ENCODE measurements at places on chromosomes 2 and 18.

DNA sequence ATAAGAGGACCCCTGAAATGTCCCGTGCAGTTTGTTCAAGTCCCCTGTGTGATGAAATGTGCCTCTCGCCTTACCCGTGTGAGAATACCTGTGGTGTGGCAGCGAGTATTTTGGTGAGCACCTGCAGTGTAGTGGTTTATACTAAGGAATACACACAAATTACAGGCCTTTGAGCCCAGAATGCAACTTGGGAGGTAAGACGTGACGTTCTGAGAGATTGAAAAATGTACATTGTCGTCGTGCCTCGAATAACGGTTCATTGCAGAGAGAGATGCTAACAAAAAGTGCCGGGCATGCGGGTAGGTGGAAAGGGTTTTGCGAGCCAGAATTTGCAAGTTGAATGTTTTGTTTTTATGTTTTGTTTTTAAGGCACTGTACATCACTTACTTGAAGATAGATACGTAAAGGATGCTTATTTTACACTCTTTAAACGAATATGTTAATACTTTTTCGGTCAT lies 867 bp downstream of the RBBP8 start:
- H3K27ac ChIP-seq, result peak overlapping the region; percentile 99
- no peak for DNase-seq
- H3K27me3 ChIP-seq, result no peaks in the 10 kb centered on the region
- H3K4me1 ChIP-seq, result no peaks in the 10 kb centered on the region
- no peaks in the 10 kb centered on the region for H3K36me3 ChIP-seq

DNA sequence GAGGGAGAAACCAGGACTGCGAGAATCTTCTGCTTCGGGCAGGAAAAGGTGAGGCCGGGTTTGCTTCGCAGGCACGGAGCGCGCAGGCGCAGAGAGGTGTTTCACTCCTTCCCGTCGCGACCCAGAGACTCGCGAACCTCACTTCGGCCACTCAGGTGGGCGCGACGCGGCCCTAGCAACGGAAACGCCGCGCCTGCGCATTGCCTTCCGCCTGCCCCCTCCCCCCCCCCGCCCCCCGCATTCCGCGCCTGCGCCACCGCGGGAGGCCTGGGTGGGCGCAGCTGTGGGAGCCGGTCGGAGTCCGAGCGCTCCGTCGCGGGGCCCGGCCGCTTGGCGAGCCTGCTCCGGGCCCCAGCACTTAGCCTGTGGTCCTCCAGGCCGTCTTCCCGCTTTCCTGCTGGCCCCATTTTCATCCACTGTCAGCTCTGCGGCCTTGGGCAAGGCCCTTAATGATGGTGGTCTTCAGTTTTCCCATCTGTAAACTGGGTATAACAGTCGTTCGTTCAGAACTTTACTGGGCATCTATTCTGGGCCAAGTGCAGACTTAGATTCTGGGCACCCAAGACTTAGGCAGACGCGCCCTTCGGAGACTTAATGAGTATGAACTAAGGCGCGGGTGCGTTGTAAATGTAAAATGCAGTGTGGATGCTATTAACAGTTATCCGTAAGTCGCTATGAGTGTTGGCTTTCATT lies 62.1 kb upstream of the ACKR3 start:
- peak overlapping the region; percentile 2 for H3K4me3 ChIP-seq
- no peaks in the 10 kb centered on the region for H3K4me1 ChIP-seq
- DNase-seq, result peak; percentile 27
- H3K27ac ChIP-seq, result no peak overlapping the region
- H3K27me3 ChIP-seq, result no peaks in the 10 kb centered on the region

DNA sequence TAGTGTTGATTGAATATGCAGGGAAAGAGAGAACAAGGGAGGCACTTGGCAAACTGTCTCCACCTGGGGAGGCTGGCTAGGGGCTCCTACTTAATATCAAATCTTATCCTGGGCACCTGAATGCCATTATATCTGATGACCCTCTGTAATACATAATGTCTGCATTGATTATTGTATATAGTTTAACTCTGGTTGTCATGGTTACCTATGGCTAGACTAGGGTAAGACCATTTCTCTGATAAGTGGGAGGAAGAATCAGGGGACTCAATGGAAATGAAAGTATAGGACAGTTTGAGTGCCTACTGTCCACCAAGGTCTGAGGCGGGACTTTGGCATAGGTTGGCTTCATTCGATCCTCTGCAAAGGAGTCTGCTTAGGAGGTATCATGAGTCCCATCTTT lies 7.2 kb upstream of the TET3 start:
- no peaks in the 10 kb centered on the region for H3K27me3 ChIP-seq
- H3K27ac ChIP-seq, result no peak overlapping the region
- no peaks in the 10 kb centered on the region for H3K36me3 ChIP-seq
- H3K4me3 ChIP-seq, result no peak overlapping the region

DNA sequence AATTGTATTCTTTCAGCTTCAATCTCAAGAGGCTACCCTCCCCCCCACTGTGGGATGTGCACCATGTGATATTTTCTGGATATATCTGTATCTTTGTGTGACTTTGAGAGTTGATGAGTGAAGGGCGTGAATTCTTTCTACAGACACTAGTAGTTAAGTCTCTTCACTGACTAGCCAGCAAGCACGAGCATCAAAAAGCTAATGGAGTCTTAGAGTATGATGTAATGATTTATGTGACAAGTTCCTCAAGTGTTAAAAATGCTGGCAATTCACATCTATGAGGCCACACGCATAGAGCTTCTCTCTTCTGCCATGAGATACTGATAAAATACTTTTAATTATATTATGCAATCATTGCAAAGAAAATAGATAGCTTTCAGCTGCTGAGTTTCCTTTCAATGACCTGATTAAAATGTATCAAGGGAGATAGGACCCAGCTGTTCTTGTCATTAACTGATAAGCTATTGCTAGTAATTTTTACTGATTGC lies 304.8 kb downstream of the TRIB2 start:
- H3K4me3 ChIP-seq, result no peak overlapping the region
- H3K27me3 ChIP-seq, result no peaks in the 10 kb centered on the region
- H3K36me3 ChIP-seq, result no peaks in the 10 kb centered on the region
- no peak overlapping the region for H3K27ac ChIP-seq
- no peak for DNase-seq
- no peaks in the 10 kb centered on the region for H3K4me1 ChIP-seq

DNA sequence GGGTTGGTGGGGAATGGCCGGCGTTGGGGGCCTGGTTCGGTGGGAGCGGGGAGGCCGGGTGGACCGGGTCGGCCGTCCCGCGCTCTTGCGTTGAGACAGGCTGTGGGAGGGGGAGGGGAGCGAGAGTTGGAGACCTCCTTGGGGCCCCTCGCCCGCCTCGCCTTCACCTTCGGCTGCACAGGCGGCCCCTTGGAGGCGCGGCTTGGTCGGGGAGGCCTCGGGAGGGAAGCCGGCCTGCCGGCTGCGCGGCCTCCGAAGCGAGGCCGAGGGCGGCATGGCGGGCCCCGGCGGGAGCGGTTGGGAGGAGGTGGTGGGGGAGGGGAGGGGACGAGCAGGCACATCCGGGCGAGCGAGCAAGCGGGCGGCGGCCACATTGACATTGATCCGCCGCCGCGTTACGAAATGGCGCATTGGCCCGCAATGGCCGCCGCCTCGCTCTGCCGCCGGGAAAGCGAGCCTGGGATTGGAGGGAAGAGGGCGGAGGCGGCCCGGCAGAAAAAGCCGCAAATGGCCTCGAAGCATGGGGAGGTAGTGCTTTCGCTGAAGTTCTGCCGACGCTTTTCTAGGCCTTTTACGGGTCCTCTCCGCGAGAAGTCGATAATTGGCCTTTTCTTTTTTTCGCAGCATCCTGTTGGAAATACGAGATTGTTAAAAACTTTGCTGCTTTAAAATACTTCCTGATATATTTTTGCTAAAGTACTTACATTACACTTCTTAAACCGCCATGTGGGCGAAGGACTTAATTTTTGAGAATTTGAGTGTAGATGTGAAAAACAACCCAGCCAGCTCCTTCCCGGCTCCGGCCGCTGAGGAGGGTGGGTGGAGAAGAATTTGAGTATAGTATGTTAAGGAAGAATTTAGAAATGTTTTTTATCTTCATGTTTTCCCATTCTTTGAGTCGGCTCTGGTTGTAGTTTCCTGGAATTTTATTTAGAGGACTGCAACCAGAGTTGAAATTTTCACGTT lies 580 bp downstream of the HNRNPA3 start:
- peak overlapping the region; percentile 86 for H3K4me3 ChIP-seq
- no peaks in the 10 kb centered on the region for H3K36me3 ChIP-seq
- peak; percentile 89 for DNase-seq
- peaks cover 3% of the 10 kb centered on the region for H3K4me1 ChIP-seq
- H3K27ac ChIP-seq, result peak overlapping the region; percentile 100

DNA sequence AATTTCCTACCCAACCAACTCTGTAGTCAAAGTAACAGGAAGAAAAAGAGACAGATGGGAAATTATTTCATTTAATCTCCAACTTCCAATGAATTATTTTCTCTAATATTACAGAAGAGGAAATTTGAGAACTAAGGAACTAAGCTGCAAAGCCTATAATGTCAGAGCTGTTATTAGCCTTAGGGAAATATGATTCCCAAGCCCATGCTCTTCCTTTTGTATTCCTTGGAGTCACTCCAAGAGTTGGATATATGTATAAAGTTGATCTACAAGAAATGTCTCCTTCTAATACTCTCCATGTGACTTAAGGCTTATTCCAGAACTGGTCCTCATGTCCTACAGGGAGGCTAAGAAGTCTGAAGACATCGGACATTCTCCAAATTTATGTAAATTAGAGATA lies 31.6 kb upstream of the VWC2L start:
- no peaks in the 10 kb centered on the region for H3K27me3 ChIP-seq
- no peak for DNase-seq

DNA sequence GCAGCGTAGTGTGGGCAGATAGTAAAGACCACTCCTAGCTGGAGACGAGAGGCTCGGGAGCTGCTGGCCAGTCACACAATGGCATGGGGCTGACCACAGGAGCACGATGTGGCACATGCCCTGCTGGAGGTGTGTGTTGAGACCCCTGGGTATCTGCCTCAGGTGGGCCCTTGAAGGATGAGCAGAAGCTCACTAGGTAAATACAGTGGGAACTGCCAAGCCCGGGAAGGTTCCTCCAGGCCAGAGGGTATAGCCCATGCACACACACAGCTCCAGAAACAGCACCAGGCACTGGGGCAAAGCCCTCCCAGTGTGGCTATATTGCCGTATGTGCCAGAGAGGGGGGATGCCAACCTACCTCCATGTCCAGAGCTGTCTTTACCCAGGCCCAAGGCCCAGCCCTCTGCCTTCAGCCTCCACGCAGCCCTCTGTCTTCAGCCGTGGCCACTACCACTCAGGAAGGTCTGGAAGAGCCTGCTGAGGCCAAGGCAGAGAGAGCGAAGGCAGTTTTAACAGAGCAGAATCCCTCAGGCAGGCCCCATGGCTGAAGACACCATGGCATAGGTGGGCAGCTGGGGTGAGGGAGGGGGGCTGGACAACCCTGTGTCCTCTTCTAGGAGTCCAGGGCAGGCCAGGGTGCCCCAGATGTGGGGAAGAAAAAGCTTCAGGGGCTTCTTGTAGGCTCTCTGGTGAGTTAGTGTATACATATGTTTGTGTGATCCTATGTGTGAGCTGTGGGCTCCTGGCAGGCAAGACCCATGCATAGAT lies 7.0 kb upstream of the ARID5A start:
- H3K27ac ChIP-seq, result peak overlapping the region; percentile 100
- no peaks in the 10 kb centered on the region for H3K36me3 ChIP-seq
- no peak overlapping the region for H3K4me3 ChIP-seq
- DNase-seq, result no peak
- peaks cover 26% of the 10 kb centered on the region for H3K4me1 ChIP-seq

DNA sequence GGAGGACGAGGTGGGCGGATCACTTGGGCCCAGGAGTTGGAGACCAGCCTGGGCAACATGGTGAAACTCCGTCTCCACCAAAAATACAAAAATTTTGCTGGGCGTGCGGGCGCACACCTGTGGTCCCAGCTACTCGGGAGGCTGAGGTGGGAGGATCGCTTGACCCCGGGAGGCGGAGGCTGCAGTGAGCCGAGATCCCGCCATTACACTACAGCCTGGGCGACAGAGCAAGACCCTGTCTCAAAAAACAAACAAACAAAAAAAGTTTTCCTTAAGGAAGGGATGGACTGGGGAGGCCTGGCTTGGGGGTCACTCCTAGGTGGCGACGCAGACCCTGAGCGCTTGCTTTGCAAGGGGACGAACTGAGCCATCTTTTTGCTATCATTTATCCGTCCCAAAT lies 882 bp downstream of the PLA2R1 start:
- H3K27ac ChIP-seq, result peak overlapping the region; percentile 86
- DNase-seq, result no peak
- H3K27me3 ChIP-seq, result no peaks in the 10 kb centered on the region
- H3K4me3 ChIP-seq, result peak overlapping the region; percentile 85

GRCh38 chr18:3100498-3101132 lies 87.7 kb upstream of the LPIN2 start:
- no peak overlapping the region for H3K27ac ChIP-seq
- no peaks in the 10 kb centered on the region for H3K36me3 ChIP-seq
- no peak overlapping the region for H3K4me3 ChIP-seq

- no peak overlapping the region for H3K4me3 ChIP-seq
- no peaks in the 10 kb centered on the region for H3K36me3 ChIP-seq
- no peaks in the 10 kb centered on the region for H3K4me1 ChIP-seq
- no peak for DNase-seq
- no peak overlapping the region for H3K27ac ChIP-seq
Observed at GRCh38 chr2:60341151-60341550, 212.3 kb downstream of the BCL11A start.

- H3K27ac ChIP-seq, result no peak overlapping the region
- no peak overlapping the region for H3K4me3 ChIP-seq
- no peaks in the 10 kb centered on the region for H3K27me3 ChIP-seq
- no peaks in the 10 kb centered on the region for H3K4me1 ChIP-seq
- no peaks in the 10 kb centered on the region for H3K36me3 ChIP-seq
Observed at GRCh38 chr2:120352696-120353590, 7.0 kb downstream of the INHBB start.

GRCh38 chr2:115650827-115651226 lies 1208.4 kb downstream of the DPP10 start:
- no peak for DNase-seq
- no peak overlapping the region for H3K27ac ChIP-seq
- no peaks in the 10 kb centered on the region for H3K36me3 ChIP-seq

DNA sequence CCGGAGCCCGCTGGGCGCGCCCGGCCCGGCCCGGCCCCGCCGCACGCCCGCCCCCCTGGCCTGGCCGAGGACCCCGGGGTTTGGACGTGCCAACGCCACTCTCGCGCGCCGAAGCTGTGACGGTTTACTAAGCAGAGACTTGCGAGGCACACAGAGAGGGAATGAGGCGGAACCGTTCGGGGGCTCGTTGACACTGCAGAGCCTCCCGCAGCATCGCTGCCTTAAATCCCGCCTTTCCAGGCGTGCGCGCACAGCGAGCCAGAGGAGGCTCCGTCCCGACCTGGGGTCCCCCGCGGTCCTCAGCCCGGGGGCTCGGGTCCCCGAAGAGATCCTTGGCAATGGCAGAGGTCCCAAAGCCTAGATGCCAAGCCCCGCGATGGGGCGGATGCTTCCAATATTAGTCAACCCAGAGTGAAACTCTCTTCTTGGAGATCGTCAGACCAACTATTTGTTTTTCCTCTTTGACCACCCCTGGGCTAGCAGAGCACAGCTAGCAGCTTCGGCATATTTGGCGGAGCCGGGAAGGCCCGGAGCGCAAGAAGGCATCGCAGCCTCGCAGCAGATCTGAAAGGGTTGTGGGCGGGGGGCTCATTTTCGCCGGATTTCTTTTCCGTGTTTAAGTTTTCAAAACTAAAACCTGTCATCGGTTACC lies at the start of gene ZNF385B:
TSS of gene ZNF385B (minus strand) at position 197 of the 652 bp plus-strand sequence.
- no peaks in the 10 kb centered on the region for H3K4me1 ChIP-seq
- no peaks in the 10 kb centered on the region for H3K27me3 ChIP-seq
- no peak for DNase-seq
- no peaks in the 10 kb centered on the region for H3K36me3 ChIP-seq

Measured in uterus (tissue), 4 donors.